RWPE1 (cell line): ENCODE measurements at places on chromosomes 4 and X.

- DNase-seq = peak; percentile 64
Observed at GRCh38 chrX:136130931-136131833, 16.2 kb upstream of the FHL1 start.

GRCh38 chrX:149937871-149938426 lies 342 bp downstream of the EOLA2 start:
- no peak for DNase-seq

DNA sequence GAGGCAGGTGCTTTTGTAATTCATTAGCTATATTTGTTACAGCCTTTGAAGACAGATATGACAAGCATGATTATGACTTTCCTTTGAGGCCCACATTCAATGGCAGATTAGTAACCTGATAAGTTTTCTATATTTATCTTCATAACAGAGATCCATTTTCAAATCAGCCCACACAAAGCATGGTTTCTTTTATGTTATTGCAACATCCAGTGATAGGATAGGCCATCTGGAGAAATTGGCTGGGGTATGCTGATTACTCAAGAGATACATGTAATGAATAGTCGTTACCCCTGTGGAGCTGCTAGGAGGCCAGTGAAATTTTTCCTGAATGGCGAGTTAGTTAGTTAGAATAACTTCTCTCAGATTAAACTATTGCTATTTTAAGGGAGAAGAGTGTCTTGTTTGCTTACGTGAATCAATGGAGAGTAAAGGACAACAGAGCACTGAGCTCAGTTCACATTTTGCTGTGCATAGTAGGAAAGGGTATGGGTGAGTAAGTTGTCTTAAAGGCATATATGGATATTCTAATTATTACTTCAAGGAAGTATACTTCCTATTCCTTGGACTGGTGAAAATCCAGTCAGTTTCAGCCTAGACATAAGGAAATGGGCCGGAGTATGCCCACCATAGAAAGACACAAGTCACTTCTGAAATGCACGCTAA lies 79.2 kb upstream of the DKK2 start:
- DNase-seq = no peak

- no peak for DNase-seq
Observed at GRCh38 chr4:112735474-112735951, 98.6 kb downstream of the LARP7 start.

DNA sequence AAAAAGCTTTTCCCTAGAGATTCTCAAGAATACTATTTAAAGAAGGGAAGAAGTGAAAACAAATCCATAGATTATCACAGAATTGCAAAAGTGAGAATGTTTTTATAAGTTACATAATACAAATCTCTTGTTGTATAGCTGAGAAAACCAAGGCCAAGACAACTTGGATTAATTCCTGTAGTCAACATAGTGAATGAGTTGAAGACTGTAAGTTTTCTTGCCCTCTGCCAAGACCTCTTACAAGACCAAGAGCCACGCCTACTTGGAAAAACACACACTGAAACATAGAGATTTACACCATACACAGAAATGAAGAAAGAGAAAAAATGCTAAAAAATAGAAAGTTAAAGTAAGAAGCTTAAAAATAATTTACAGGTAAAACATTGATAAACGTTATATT lies 2024.0 kb downstream of the PCDH7 start:
- no peak for DNase-seq

GRCh38 chrX:64894454-64895038 lies 81.7 kb downstream of the ZC4H2 start:
- DNase-seq = no peak

GRCh38 chr4:15513545-15513944 lies 43.9 kb downstream of the CC2D2A start:
- DNase-seq = no peak

DNA sequence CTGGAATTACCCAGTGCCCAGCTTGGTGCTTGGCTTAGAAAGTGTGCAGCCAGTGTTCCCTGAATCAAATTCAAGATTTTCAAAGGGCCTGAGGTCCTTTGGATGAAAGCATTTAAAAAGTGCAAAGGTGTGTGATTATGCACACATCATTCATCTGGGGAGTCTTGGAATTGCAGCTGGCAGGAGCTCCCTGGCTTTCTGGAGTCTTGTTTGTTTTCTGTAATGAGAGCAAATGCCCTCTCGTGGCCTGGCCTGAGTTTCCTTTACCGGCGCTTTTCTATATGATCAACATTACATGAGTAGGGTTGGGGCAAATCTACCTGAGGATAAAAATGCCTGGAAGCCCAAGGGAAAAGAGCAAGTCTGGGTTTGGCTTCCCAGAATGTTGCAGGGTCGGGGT lies 24.6 kb upstream of the SORCS2 start:
- no peak for DNase-seq
